Body of pancreas (tissue), 4 donors: ENCODE measurements at places on chromosomes 7 and 10. TPM values are rescaled to one million over a fixed set of nuclear protein-coding genes. Genes with fewer than 3 reads are reported as not detected.

GRCh38 chr10:87670586-87670985 is 10.9 kb downstream of the PAPSS2 start:
- H3K36me3 ChIP-seq, result no peaks in the 10 kb centered on the region
- H3K27ac ChIP-seq, result no peak overlapping the region
- no peak for DNase-seq
- no peak overlapping the region for H3K4me3 ChIP-seq
- no peaks in the 10 kb centered on the region for H3K27me3 ChIP-seq

DNA sequence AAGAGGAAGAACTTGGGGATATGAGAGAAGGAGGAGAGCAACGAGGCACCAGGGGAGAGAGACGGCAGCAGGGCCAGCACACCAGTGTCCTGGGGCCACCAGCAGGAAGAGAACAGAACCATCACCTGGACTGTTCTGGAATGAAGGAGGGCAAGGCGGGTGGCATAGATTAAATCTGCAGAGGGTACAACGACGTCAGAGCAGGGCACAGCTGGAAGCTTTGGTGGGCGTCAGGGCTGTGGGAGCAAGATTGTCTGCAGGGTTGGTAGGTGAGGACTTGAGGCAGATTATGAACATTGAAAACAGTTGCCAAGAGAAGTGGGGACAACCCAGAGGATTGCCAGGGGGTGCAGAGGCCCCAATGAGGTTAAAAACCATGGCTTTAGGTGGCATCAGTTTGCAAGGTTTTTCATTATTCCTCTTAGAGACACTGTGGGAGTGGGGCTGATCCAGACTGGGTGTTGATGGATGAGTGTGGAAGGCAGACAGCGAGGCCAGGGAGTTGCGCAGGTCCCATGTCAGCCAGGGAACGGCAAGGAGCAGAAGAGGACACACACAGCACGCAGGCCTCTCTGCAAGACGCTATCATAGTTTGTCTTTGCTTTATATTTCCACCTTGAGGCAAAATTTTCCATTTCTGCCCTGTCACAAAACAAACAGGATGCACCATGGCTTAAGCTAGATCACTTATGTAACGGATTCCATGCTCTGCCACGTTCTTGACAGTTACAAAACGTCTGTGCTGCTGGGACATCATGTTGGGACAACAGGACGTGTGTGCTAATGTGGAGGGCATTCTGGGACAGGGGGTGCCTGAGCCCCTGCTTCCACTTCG is 52.5 kb upstream of the LEP start:
- no peaks in the 10 kb centered on the region for H3K4me1 ChIP-seq
- H3K27ac ChIP-seq, result no peak overlapping the region
- H3K27me3 ChIP-seq, result no peaks in the 10 kb centered on the region
- no peak for DNase-seq

- no peaks in the 10 kb centered on the region for H3K36me3 ChIP-seq
- DNase-seq, result no peak
- no peaks in the 10 kb centered on the region for H3K27me3 ChIP-seq
- H3K4me3 ChIP-seq, result no peak overlapping the region
Observed at GRCh38 chr7:148327379-148327778, 263.2 kb upstream of the C7orf33 start.

Gene SLC18A3
- total RNA-seq, result not detected

Gene PON1
- not detected for total RNA-seq

Gene FAM25G
- total RNA-seq, result not detected

Gene MKI67
- under 0.01 TPM for total RNA-seq

Gene ST8SIA6
- not detected for total RNA-seq

Gene FKBP9
- total RNA-seq, result 253 TPM

Gene STEAP1B
- 1.3 TPM for total RNA-seq
